Right kidney (tissue), 9 donors: ENCODE measurements at places on chromosomes 2 and 18.

DNA sequence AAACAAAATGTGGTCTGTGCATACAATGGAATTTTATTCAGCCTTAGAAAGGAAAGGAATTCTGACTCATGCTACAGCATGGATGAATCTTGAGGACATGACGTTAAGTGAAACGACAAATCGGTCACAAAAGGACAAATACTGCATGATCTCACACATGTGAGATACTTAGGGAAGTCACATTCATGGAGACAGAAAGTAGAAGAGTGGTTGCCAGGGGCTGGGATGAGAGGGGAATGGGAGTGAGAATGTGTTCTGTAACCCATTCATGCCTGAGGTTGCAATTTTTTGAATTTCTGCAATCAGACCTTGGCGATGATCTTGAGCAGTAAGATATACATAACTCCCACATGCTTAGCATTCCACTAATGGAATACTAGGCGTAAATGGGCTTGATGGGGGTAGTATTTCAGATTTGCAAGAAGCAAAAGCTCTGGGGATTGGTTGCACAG is 22.0 kb downstream of the FHL2 start:
- no peak for DNase-seq

DNA sequence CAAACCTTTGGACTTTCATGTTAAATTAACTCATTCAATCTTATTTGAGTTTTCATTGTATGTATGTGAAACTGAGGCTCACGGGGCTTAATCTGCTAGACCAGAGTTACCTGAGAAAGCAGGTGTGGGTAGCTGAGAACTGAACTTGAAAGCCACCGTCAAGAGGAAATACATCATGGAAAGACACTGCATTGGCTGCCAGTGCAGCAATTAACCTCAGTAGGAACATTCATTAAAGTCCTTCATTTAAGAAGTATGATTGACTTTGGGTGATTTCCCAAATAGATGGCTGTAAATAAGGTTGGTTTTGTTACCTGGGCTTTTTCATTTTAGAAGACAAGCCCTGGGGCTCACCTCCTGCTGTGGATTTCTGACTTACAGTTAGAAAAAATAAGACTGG is 36.5 kb upstream of the MGAT5 start:
- DNase-seq = no peak

- DNase-seq = no peak
Measured at GRCh38 chr2:202104286-202104870, 31.3 kb downstream of the KIAA2012 start.

GRCh38 chr2:23600346-23600745 is 215.4 kb downstream of the KLHL29 start:
- no peak for DNase-seq

- no peak for DNase-seq
Measured at GRCh38 chr2:239669181-239669898, 268.5 kb upstream of the HDAC4 start.

- no peak for DNase-seq
Measured at GRCh38 chr2:127359520-127359919, 28.3 kb downstream of the MAP3K2 start.

DNA sequence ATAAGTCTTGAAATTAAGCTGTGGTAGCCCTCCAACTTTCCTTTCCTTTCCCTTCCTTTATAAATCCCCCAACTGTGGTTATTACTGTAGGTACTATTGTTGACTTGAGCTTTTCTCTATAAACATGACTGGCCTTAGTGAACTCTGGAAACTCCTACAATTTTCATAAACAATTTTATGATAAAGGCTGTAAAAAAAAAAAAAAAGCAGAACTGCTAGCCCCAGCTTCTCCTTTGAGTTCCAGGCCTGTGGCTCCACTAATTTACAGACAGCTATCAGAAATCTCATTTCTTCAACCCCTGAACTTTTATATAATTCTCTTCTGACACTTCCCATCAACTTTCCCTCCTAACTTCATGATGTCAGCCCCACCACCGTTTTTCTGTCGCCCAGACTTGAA is 174.3 kb downstream of the IKZF2 start:
- DNase-seq = no peak

DNA sequence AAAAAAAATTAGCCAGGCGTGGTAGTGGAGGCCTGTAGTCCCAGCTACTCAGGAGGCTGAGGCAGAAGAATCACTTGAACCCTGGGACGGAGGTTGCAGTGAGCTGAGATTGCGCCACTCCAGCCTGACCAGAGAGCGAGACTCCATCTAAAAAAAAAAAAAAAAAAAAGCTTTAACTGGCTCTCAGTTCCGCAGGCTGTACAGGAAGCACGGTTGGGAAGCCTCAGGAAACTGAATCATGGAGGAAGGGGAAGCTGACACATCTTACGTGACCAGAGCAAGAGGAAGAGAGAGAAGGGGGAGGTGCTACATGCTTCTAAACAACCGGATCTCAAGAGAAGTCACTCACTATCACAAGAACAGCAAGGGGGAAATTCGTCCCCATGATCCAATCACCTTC is 505.6 kb upstream of the SLC8A1 start:
- DNase-seq = no peak

DNA sequence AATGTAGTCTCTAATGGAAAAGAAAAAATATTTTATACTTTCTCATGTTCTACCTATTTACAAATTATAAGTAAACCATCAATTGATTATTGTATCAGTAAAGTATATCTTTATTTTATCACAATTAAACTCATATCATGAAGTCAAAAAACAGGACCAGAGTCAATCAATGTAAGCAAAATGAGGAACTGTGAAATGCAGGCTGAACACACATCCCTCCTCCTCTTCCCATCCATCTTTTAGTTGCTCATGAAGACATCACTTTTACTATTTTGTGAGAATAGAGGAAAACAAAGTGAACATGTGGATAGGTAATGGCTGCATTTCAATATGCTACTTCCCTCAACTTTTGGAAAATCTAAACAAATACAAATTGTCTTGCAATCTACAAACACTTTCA is 188.8 kb upstream of the PGAP1 start:
- DNase-seq = no peak

DNA sequence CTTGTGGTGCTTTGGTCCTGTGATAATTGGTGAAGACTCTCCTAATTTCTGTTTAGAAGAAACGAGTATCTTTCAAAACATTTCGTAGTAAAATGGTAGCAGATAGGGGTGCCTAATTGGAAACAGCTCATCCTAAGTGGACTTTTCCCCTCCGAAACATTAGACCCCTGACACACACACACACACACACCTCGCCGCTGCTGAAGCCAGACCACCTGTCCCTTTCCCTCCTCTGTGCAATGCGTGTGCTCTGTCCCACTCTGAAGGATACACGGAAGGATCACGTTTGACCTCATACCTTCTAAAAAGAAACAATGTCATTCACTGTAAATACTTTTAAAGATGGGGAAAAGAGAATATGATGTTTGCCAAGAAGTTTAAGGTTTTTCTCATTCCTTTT is 36.2 kb upstream of the TMEM87B start:
- DNase-seq = no peak

- DNase-seq = peak; percentile 31
Measured at GRCh38 chr2:60570251-60570650, 16.8 kb upstream of the BCL11A start.

DNA sequence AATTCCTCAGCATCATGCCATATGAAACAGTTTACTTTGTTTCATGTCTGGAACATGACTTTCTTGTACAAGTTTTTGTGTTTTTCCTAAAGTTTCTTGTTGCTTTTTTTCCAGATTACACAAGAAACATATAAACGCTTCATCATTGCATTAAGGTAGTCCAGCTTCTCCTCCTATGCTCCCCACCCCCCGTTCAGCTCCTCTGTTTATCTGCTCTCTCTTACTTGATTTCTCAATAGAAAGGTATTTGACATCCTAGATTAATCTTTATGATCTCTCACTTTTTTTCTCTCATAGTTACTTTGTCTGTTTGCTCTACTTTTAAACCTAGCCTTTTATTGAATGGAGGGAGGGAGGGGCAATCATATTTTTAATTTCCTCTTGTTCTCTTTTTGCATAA is 25.4 kb downstream of the SLC40A1 start:
- DNase-seq = no peak

DNA sequence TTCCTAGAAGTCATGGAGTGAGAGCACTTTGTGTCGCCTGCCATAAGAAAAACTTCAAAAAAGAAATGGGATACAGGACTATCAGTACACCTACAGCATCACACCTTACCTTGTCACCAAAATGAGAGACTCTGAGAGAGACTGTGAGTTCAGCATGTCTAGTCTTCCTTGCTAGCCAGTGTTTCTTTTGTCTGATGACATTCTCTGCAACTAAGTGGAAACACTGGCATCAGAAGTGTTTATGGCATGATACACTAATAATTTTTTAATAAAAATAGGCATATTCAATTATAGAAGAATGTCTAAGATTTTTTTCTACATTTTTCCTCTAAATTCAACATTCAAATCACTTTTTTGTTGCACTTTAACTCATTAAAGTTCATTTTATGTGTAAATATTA is 9.0 kb downstream of the RBM43 start:
- no peak for DNase-seq

GRCh38 chr18:9631814-9632496 is 17.6 kb upstream of the PPP4R1 start:
- no peak for DNase-seq

- no peak for DNase-seq
Measured at GRCh38 chr18:32175265-32175664, 14.6 kb upstream of the MEP1B start.

DNA sequence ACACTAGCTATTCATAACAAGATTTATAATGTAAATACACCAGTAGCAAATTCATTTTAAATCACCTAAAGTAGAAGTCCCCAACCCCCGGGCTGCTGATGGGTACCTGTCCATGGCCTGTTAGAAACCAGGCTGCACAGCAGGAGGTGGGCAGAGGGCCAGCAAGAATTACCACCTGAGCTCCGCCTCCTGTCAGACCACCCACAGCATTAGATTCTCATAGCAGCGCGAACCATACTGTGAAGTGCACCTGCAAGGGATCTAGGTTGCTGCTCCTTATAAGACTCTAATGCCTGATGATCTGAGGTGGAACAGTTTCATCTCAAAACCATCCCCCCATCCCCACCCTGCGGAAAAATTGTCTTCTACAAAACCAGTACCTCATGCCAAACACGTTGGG is 71.3 kb downstream of the KANSL1L start:
- no peak for DNase-seq

DNA sequence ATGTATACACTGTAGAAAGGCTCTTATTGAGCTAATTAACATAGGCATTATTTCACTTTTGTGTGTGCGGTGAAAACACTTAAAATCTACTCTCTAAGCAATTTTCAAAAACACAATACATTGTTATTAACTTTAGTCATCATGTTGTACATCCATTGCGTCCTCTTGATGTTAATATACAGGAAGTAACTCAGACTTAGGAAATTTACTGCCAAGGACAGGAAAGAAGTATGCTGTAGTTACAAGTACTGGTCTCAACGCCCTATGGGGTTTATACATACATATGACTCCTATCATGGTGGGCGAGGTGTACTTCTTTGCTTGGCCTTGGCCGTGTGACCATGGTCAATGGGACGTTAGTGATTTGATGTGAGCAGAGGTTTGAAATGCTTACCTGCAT is 15.5 kb downstream of the SCTR start:
- DNase-seq = no peak

- no peak for DNase-seq
Measured at GRCh38 chr18:76756531-76757253, 65.7 kb upstream of the ZNF236 start.

GRCh38 chr2:3885629-3886628 is 182.6 kb downstream of the DCDC2C start:
- no peak for DNase-seq

GRCh38 chr2:199471443-199472057 is 13.8 kb upstream of the SATB2 start:
- DNase-seq = peak; percentile 53

- no peak for DNase-seq
Measured at GRCh38 chr2:9809064-9809356, 34.3 kb upstream of the TAF1B start.

- no peak for DNase-seq
Measured at GRCh38 chr2:29080886-29081743, 6.8 kb upstream of the PCARE start.

DNA sequence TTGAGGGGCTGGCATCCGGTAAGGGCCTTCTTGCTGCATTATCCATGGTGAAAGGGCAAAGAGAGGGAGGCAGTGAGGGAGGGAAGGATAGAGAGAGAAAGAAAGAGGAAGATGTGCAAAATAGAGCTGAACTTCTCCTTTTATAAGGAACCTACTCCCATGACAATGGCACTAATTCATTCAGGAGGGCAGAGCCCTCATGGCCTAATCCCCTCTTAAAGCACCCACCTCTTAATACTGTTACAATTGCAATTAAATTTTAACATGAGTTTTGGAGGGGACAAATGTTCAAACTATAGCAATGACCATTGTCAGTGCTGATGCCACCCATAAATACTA is 60.2 kb downstream of the CXCR4 start:
- DNase-seq = no peak

GRCh38 chr2:2931318-2932075 is 446.1 kb downstream of the EIPR1 start:
- DNase-seq = no peak

- DNase-seq = no peak
Measured at GRCh38 chr2:74242354-74243071, 44.1 kb downstream of the MTHFD2 start.

GRCh38 chr2:60438653-60439052 is 114.8 kb downstream of the BCL11A start:
- DNase-seq = no peak

DNA sequence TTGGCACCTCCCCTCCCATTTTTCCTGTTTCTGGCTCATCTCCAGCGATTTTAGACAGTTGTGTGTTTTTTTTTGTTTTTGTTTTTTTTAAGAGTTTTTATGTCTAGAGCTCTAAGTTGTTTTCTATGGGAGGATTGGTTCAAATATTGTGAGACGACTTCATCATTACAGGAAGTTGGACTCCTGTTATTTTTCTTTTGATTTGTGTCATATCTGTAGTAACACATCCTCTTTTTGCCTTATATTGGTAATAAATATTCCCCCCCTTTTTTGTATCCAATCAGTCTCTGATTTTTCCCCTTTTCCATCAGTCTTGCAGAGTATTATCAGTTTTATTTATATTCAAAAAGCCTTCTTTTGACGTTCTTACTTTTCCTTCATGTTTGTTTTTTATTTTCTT is 89.0 kb downstream of the KIAA1328 start:
- DNase-seq = no peak

GRCh38 chr2:64838817-64839216 is 150.4 kb upstream of the SLC1A4 start:
- no peak for DNase-seq

- DNase-seq = no peak
Measured at GRCh38 chr2:236692937-236693336, 123.3 kb downstream of the ACKR3 start.

DNA sequence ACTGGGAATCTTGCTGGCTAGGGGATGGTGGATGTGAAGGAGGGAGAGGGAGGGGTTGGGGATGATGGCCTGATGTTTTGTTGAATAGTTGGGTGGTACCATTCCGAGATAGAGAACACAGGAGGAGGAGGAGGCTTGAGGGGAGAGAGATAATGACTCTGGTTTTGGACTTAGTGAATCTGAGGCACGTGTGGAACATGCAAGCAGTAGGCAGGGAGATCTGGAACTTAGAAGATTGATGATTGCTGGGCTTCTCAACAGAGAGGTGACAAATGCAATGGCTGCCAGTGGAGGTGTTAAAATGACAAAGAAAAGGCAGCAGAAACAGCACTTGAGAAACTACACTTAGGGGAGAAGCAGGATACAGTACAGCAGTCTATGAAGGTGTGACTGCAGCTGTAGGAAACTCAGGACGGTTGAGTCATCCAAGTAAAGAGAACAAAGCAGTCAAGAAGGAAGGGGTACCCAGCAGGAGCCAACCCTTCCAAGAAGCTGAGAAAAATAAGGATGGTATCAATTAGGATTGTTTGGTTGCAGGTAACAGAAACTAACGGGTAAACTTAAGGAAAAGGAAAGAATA is 221.4 kb upstream of the FBXO11 start:
- no peak for DNase-seq
